ENCODE measurements at places on chromosomes 11 and 22.

DNA sequence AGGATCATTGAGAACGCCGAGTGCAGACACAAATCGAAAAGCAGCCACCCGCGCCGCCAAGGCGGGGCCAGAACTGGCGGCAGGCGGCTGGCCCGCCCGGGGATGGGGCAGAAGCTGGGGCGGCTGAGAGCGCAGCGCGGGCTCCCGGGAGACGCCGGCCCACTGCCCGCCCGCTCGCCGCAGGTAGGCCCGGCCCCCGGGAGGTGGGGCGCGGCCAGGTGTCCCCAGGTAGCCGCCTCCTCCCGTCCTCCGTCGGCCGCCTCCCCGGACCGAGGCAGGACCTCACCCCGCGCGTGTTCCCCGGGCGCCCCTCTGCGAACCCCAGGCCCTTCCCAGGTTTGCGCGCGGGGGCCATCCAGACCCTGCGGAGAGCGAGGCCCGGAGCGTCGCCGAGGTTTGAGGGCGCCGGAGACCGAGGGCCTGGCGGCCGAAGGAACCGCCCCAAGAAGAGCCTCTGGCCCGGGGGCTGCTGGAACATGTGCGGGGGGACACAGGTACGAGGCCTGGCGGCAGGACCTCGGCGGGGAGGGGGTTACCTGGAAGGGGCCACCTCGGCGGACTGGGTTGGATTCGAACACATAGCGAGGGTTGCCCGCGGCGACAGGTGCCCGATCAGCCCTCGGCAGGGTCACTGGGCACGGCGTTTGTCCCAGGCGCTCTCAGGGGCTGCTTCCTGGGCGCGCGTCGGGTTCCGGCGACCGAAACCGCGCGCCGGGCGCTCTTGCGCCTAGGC lies at the start of gene PRRG4:
PRRG4 (plus strand) TSS at position 248 of the 733 bp plus-strand sequence. CDS start 603 bp downstream, outside the sequence.
- DNase-seq: peak; percentile 70

DNA sequence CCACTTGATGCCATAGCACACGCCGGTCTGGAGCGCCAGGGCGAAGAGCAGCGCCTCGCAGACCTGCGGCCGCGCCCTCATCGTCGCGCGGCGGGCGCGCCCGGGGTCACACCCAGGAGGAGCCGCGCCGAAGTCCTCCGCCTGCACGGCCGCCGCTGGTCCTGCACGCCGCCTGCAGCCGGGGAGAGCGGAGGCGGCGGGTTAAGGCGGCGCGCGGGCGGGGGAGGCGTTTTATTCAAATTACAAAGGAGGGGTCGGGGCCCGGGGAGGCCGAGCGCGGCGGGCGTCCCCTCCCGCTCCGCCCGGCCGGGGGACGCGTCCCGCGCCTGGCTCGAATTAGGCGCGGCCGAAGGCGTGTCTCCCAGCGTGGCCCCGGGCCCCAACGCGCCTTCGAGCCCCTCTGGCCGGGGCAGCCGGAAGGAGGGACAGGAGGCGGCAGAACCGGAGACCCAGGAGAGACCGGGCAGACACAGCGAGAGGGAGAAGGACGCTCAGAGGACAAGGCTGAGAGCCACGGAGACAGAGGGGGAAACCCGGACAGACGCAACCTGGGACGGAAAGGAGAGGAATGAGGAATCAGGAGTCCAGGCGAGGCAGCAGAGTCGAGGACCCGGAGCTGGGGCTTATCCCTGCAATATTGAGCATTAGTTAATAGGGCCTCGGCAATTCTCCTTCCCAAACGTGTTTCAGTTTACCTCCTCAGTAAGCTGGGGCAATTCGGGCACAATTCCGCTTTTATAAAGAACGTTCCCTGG lies at the start of gene WNT11:
WNT11 (minus strand) TSS at position 176 of the 755 bp plus-strand sequence; CDS start at position 81, 95 bp downstream.
- DNase-seq: peak; percentile 48

GRCh38 chr11:124214027-124214426 lies 26.9 kb upstream of the OR8G1 start:
- no peak for DNase-seq

GRCh38 chr11:94794287-94795168 lies 26.4 kb downstream of the AMOTL1 start:
- DNase-seq: peak; percentile 87

- no peak for DNase-seq
Observed at GRCh38 chr11:103529181-103529684, 420.0 kb downstream of the DYNC2H1 start.

- DNase-seq: peak; percentile 87
Observed at GRCh38 chr11:1772270-1773130, 8.8 kb upstream of the CTSD start.

- DNase-seq: peak; percentile 71
Observed at GRCh38 chr11:125123947-125124617, 12.7 kb upstream of the TMEM218 start.

GRCh38 chr11:126997196-126997595 lies 3.4 kb downstream of the KIRREL3 start:
- no peak for DNase-seq

- DNase-seq: no peak
Observed at GRCh38 chr22:50575426-50575941, 2.7 kb downstream of the CPT1B start.

GRCh38 chr11:75802913-75803820 lies 11.8 kb upstream of the UVRAG start:
- DNase-seq: peak; percentile 72

DNA sequence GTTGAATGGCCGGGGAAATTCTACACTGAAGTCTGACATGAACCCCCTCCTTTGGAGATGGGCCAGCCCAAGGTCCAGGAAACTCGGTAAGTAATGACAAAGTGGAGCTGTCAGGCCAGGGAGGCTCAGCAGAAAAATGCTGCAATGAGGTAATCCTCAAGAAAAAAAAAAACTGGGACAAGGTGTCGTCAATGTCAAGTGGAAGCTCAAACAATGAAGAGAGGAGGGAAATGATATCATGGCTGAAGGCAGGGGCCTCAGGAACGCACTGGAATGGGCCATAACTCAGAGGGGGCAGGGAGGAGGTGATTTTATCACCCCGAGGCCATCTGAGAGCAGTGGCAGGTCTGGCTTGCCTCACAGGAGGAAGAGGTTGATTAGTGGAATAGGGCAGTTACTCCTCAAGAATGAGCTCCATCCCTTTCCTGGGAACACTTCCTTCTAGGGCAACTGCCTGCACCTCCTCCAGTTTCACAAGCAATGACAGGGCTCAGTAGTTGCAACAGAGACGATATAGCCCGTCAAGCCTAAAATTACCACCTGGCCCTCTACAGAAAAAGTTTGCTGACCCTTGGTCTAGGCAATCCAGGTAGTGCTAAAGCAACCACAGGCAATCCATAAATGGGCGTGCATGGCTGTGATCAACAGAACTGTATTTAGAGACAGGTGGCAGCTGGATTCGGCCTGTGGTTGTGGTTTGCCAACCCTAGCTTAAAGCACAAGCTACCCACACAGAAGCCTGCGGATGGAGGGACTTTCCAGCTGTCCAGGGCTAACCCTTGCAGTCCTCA lies 65.2 kb downstream of the FBXO7 start:
- DNase-seq: peak; percentile 45

DNA sequence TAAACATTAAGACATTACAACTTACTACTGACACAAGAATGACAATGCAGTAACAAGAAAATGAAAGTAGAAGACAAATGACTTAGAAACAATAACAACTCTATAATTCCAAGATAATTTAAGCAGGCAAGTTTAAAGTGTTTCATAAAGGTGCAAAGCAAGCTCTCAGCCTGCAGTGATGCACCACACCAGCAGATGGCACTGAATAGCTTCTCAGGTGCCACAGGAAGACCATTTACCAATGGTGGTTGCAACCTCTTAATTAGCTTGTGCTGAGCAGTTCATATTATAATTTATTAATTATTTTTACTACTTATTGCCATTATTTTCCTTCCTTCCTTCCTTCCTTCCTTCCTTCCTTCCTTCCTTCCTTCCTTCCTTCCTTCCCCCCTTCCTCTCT lies 60.6 kb downstream of the NXPE2 start:
- DNase-seq: peak; percentile 39

DNA sequence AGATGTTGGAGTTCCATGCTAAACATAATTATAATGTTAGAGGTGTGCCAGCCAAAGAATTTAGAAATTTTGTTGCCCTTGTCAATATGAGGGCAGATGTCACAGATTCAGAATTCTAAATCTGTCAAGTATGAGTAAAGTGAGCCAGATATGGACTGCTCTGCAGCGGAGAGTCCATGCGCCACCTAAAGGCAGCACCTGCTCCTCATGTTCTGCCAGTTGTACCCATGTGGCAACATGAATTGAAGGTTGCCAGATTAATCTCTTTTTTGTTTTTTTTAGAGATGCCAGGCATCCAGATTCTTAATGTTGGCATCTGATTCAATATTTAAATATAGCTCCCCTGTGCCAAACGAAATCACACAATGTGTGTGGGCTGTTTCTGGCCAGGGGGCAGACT lies 678.6 kb upstream of the ANO5 start:
- no peak for DNase-seq

- no peak for DNase-seq
Observed at GRCh38 chr11:76742902-76743301, 40.3 kb upstream of the TSKU start.

DNA sequence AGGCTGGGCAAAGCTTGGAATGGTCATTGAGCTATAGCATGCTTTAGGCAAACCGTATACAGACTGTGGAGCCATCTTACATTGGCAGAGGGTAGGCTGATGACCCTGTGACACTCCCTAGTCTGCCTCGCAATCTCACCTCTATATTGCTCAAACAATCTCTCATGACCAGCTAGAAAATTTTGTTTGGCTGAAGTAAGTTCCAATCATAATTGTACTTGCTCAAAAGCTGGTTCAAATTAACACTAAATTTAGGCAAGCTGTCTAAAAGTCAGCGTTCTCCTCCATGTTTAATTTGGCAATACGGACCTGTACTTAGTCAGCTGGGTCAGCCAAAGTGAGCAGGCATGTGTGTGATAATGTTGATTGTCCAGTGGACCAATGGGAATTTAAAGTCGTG lies 133.0 kb downstream of the SWAP70 start:
- DNase-seq: no peak

- no peak for DNase-seq
Observed at GRCh38 chr22:20656516-20656901, 117.4 kb upstream of the SERPIND1 start.

DNA sequence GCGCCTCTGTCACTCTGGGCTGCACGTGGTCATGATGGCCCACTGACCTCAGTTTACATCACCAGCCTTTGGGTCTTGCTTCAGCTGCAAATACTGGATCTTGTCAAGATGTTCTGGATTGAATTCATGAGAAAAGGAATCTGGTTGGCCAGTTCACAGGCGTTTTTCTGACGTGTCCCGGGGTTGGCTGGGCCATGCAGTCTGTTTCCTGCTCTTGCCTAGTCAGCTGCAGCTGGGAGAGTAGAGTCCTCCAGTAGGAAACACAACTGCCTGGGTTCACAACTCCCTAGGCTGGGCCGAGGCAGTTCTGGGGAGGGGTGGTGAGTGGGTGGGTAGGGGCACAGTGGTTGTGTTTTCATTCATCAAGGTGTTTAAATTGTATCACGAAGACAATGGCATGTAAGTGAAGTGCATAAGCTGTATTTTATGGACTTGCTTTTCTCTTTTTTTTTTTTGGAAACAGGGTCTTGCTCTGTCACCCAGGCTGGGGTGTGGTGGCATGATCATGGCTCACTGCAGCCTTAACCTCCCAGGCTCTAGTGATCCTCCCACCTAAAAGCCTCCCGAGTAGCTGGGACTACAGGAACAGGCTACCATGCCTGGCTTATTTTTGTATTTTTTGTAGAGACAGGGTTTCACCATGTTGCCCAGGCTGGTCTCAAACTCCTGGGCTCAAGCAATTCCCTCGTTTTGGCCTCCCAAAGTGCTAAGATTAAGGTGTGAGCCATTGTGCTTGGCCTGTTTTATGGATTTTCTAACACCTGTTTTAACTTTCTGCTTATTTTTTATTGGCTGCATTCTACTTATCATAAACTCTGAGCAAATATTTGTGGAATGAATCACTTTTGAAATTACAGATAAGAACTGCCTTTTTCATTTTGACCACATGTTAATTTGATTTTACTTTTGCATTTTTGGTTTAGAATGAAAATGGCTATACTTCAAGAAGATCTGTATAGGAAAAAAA lies 54.0 kb upstream of the PITPNB start:
- no peak for DNase-seq

GRCh38 chr22:48106715-48107259 lies 1344.3 kb downstream of the TBC1D22A start:
- no peak for DNase-seq

- DNase-seq: no peak
Observed at GRCh38 chr11:13327421-13327820, 49.8 kb downstream of the BMAL1 start.

- DNase-seq: no peak
Observed at GRCh38 chr11:2525941-2526807, 81.4 kb downstream of the KCNQ1 start.

GRCh38 chr11:72681226-72682153 lies 7.3 kb upstream of the PDE2A start:
- no peak for DNase-seq

GRCh38 chr22:37808294-37808657 lies 542 bp downstream of the GCAT start:
- no peak for DNase-seq

GRCh38 chr11:88104408-88104807 lies 70.8 kb downstream of the RAB38 start:
- DNase-seq: no peak

DNA sequence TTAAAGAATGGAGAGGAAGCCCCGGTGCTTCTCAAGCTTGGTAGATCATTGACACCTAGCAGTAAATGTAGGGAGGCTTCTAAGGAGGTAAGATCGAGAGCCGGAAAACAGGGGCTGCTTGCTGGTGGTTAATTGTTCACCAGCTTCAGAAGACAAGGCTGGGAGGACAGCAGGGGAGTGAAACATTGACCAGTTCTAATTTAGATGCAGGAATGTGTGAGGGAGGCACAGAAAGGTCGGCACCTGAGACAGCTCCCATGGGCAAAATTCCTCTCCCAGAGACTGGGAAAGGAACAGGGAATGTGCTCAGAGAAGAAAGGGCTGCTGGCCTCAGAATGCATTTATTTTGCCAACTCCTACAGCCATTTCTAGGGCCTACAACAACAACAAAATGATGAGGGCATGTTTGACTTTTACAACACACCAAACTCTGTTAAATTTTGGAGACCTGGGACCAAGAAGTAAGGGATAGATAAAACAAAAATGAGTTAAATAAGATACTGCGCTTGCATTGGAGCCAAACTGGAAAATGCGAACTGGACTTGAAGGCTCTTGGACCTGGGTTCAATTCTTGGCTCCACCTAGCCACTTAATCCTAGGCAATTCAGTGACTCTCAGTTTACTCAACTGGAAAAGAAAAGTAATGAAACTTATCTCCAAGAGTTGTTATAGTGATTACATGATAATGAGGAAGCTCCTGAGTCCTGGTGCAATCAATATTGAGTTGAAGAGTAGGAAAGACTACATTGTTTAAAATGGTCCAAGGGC lies 31.0 kb downstream of the FZD4 start:
- no peak for DNase-seq

- no peak for DNase-seq
Observed at GRCh38 chr11:35765211-35765610, 102.6 kb downstream of the TRIM44 start.

- no peak for DNase-seq
Observed at GRCh38 chr11:83523676-83524075, 237.5 kb upstream of the CCDC90B start.
